Neural crest cell (in vitro differentiated cells): ENCODE measurements at places on chromosomes 13 and 19. TPM values are rescaled to one million over a fixed set of nuclear protein-coding genes. Genes with fewer than 3 reads are reported as not detected.
A peak's percentile ranks its signal among the peaks of the same experiment; 100 is the strongest.

The ZSCAN18 gene
- total RNA-seq: 56.6 and 58.8 TPM in 2 replicates

DNA sequence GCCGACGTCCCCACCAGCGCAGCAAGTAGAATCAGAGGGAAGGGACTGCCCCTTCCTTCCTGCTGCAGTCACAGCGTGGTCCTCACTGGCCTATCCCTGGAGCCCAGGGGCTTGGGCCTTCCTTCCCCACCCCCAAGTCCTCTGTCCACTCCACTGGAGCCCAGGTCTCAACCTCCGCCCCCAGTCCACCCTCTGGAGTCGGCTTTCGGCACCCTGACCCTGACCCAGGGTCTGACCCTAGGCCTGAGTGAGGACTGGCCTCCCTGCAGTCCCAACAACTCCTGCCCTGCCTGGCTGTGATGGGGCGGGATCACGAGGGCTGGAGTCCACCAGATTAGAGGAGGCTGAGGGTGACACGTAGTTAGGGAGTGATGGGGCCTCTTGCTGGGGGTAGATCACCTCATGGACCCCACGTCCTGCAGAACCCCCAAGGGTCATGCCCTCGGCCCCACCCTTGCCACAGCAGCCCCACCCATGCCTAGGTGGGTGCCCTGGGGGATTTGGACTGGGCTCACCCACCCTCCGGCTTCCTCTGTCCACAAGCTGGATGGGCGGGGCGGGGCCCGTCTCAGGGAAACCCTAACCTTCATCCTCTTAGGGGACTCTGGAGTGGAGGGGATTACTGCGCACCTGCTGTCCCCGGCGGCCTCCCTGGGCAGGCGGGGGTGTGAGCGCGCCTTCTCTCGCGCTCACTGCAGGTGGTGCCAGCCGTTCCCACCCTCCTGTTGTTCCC, 3.8 kb downstream of the RAX2 start:
- H3K4me1 ChIP-seq: peaks cover 2% of the 10 kb centered on the region
- no peak for DNase-seq
- no peak overlapping the region for H3K27ac ChIP-seq

DNA sequence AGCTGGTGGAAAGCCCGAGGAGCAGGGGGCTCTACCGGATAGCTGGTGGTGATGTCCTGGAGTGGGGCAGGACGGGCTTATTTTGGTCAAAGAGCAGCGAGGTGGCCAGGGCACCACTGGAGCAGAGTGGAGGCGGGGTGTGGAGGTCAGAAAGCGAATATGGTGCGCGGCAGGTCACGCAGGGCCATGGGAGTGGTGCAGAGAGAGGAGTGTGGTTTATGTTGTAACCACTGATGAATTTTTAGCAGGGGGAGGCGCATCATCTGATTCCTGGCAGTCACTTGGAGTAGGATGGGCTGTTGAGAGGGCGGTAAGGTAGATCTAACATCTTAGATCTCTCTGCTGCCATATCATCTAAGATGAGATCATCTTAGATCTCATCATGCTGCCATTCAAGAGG, 1.4 kb upstream of the ZNF414 start:
- peak overlapping the region; percentile 76 for H3K4me3 ChIP-seq
- H3K4me1 ChIP-seq: peaks cover 20% of the 10 kb centered on the region
- DNase-seq: no peak
- no peak overlapping the region for H3K27ac ChIP-seq
- H3K27me3 ChIP-seq: peaks cover 5% of the 10 kb centered on the region

GRCh38 chr19:400976-401865, 7.7 kb downstream of the C2CD4C start:
- H3K27ac ChIP-seq: no peak overlapping the region
- peaks cover 13% of the 10 kb centered on the region for H3K4me1 ChIP-seq
- DNase-seq: no peak
- no peak overlapping the region for H3K4me3 ChIP-seq
- H3K36me3 ChIP-seq: no peaks in the 10 kb centered on the region
- H3K27me3 ChIP-seq: peaks cover 15% of the 10 kb centered on the region

- no peak for DNase-seq
- H3K36me3 ChIP-seq: no peaks in the 10 kb centered on the region
- H3K4me1 ChIP-seq: no peaks in the 10 kb centered on the region
These were observed 660.1 kb upstream of the SLITRK1 start for GRCh38 chr13:84542348-84542747.

- DNase-seq: no peak
- no peaks in the 10 kb centered on the region for H3K4me1 ChIP-seq
- H3K27me3 ChIP-seq: peaks cover 2% of the 10 kb centered on the region
- H3K27ac ChIP-seq: no peak overlapping the region
These were observed 251.9 kb downstream of the COL4A1 start for GRCh38 chr13:110055089-110055488.

GRCh38 chr19:42003506-42004294, 9.7 kb upstream of the ATP1A3 start:
- peaks cover 5% of the 10 kb centered on the region for H3K4me1 ChIP-seq
- H3K4me3 ChIP-seq: no peak overlapping the region

DNA sequence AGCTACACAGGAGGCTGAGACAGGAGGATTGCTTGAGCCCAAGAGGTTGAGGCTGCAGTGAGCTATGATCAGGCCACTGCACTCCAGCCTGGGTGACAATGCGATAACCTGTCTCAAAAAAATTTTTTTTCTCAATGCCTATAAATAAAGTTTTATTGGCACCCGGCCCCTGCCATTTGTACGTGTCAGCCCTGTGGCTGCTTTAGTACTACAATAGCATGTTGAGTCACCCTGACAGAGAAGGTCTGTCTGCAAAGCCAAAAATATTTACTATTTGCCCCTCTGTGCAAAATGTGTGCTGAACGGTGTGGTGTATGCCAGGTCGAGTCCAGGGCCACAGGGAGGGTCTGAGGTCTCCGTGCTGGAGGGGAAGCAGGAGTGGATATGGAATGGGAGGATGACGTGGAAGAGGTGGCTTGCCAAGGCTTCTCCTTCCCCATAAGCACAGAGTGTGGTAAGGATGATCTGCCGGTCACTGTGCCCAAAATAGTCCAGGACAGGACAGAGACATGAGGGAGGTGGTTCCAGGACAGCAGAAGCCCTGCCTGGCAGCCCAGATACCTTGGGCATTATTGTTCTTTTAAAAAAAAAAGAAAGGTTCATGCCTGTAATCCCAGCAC, 10.0 kb downstream of the NMRK2 start:
- H3K4me1 ChIP-seq: no peaks in the 10 kb centered on the region
- no peak overlapping the region for H3K27ac ChIP-seq
- no peak for DNase-seq
- no peak overlapping the region for H3K4me3 ChIP-seq
- no peaks in the 10 kb centered on the region for H3K36me3 ChIP-seq

DNA sequence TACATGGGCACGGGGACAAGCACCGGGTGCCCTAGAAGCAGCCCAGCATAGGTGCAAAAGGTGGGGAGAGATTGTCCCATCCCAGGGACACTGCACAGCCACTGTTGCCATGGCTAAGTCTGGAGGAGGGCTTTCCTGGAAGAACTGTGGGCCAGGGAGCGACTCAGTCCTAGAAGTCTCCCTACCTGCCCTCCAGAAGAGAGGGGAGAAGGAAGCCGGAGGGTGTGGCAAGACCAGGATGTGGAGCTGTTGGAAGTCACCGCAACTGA, 2.3 kb upstream of the FBN3 start:
- H3K36me3 ChIP-seq: no peaks in the 10 kb centered on the region
- H3K4me1 ChIP-seq: peaks cover 19% of the 10 kb centered on the region
- peaks cover 46% of the 10 kb centered on the region for H3K27me3 ChIP-seq
- no peak overlapping the region for H3K27ac ChIP-seq
- DNase-seq: no peak
- H3K4me3 ChIP-seq: no peak overlapping the region

DNA sequence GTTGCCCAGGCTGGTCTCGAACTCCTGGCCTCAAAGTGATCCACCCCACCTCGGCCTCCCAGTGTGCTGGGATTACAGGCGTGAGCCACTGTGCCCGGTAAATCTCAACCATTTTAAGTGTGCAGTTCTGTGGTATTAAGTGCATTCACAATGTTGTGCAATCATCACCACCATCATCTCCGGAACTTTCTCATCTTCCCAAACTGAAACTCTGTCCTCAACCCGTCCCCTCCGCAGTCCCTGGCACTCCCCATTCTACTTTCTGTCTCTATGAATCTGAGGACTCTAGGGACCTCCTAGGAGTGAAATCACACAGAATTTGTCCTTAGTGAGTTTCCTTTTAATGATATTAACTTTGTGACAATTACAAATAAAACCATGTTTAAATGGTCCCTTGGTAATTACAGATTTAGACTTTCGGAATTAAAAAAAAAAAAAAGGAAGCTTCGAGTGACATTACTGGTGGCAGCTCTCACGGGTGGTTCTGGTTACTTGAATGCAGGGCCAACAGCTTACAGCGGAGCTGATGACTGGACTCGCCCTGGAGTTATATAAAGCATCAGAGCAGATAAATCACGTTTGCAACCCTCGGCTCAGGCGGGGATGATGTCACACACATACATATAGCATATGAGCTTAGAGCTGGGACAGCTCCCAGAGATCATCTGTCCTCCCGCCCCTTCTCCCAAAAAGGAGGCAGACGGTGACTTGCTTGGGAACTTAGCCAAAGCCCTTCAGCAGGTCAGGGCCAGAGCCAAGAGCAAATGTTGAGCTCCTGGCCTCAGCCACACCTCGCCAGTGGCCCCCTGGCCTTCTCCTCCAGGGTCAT, 89.8 kb downstream of the ZNF557 start:
- H3K36me3 ChIP-seq: peaks cover 16% of the 10 kb centered on the region
- no peaks in the 10 kb centered on the region for H3K4me1 ChIP-seq
- no peak for DNase-seq

DNA sequence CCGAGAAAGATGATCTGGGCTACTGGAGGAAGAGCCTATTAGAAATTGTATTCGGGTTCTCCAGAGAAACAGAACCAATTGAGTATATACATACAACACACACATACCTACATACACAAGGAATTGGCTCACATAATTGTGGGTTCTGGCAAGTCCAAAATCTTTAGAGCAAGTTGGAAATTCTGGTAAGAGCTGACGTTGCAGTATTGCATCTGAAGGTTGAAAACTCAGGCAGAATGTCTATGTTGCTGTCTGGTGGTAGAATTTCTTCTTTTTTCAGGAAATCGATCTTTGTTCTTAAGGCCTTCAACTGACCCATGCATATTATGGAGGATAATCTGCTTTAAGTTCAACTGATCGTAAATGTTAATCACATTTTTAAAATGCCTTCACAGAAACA, 15.5 kb upstream of the OLFM4 start:
- DNase-seq: no peak
- no peaks in the 10 kb centered on the region for H3K27me3 ChIP-seq
